Amygdala (tissue), 56 donors: ENCODE measurements at places on chromosomes 11 and 22.

GRCh38 chr11:7672960-7673723, at the start of gene CYB5R2:
TSS of gene CYB5R2 (minus strand) at chr11:7673500. CDS start at chr11:7672825, 675 bp downstream.
- DNase-seq: no peak

GRCh38 chr22:43925433-43926348, 2.1 kb downstream of the PNPLA3 start:
- DNase-seq: no peak

GRCh38 chr11:24181395-24182047, 315.3 kb upstream of the LUZP2 start:
- DNase-seq: no peak

DNA sequence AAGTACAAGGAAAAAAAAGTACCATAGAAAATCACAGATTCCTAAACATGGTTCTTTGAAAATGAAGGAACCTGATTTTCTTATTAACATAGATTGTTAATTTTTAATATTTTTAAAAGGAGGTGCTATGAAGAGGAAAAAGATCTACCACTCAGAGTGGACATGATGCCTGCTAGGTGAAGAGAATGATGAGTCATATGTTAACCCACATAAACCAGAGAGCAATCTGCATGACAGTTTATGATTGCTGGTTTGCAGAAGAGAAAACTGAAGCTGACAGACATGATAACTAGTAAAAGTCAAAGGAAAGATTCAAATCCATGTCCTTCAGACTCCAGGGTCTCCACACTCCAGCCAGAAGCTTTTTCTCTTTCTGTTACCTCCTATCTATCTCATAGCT, 1231.7 kb downstream of the LRRC4C start:
- DNase-seq: no peak

DNA sequence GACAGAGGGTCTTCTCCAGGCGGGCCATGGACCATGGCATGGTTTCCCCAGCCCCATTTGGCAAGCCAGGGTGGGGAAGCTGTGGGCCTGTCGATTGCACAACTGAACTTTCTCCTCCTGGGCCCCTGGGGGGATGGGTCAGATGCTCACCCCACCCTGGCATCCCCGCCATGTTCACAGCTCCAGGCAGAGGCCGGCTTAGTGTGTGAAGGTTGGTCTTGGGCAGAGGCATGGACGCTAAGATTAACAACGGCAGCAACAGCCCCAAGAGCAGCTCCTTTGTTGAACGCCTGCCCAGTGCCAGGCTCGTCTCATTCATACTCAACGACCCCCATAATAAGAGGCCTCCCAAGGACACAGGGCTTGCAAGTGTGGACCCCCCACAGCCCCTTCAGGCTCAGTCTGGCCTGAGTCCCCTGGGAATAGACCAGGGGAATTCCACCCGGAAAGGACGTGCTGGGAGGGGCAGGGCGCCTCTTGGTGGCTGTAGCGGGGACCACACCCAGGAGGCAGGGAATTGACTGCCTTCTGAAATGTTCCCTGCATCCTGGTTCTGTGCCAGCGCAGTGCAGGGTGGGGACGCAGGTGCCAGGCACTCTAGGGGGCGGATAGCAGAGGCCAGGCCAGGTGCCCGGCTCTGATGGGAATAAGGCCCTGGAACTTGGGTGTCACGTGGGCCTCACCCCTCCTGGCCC, 8.3 kb downstream of the TSPO start:
- no peak for DNase-seq

DNA sequence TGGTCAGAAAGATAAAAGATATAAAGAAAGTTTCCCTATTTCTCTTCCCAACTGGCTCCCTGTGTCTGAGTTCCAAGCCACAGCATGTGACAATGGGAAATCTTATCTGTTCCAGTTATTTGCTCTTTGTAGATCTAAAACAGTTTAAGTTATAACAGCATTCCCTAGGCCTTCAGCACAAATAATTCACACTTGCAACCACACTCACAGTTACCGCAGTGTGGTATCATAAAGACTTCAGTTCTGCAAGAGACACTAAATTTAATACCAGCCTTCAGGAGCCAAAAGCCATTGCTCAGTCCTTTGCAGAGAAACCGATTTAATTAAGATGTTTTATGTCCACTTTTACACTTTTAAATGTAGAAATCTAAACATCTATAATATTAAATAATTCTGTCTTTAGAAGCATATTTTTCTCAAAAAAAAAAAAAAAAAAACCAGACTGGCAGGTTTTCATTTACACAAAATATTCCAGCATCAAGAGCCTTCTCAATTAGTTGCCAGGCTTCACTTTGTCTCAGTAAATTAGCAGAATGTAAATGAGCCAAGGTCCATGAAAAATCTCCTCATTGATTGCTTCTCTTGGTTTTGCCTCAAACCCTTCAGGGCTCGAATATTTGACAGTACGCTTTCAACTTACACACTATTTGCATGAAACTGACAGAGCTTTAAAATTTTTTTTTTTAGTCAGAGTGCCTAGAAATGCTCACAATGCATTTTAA, 300.0 kb upstream of the DDI1 start:
- DNase-seq: no peak

GRCh38 chr11:116421529-116422185, 351.1 kb downstream of the BUD13 start:
- no peak for DNase-seq

GRCh38 chr11:46856605-46857343, 10.7 kb upstream of the CKAP5 start:
- no peak for DNase-seq

- no peak for DNase-seq
Measured at GRCh38 chr11:107545101-107545514, 20.4 kb downstream of the ALKBH8 start.

GRCh38 chr11:27380771-27381170, 17.8 kb upstream of the CCDC34 start:
- DNase-seq: no peak

GRCh38 chr11:112558691-112559090, 298.0 kb upstream of the PLET1 start:
- no peak for DNase-seq

DNA sequence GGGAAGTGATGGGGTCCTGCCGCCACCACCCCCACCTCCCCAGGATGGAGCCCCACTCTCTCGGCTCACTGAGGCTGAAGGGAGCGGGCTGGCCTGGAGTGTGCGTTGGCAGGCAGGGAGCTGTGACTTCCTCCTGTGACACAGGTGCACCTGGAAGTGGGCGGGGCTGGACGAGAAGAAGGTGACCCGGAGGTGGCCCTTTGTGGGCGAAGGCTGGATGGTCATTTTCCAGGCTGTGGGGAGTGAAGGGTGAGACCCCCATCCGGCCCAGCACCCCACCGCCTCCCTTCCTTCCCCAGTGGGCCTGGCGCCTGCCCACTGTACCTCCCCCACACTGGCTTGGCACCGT, 15.3 kb downstream of the IL17REL start:
- no peak for DNase-seq

DNA sequence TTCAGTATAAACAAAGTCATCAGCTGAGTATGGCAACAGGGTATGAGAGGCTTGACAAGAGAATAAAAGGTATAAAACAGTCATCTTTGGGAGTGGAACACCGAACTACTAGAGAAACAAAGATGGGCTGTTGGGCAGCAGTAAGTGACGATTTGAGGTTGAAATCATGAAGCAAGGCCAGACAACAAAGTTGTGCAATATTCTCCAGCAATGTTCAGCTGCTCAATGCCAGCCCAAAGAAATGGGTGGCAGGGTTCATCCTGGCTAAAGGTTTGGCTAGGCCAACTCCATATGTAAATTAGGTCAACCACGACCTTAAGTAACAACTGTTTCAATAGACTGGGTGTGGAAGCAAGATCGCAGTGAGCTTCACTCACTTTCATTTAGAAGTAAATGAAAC, 6.2 kb downstream of the APIP start:
- DNase-seq: no peak

DNA sequence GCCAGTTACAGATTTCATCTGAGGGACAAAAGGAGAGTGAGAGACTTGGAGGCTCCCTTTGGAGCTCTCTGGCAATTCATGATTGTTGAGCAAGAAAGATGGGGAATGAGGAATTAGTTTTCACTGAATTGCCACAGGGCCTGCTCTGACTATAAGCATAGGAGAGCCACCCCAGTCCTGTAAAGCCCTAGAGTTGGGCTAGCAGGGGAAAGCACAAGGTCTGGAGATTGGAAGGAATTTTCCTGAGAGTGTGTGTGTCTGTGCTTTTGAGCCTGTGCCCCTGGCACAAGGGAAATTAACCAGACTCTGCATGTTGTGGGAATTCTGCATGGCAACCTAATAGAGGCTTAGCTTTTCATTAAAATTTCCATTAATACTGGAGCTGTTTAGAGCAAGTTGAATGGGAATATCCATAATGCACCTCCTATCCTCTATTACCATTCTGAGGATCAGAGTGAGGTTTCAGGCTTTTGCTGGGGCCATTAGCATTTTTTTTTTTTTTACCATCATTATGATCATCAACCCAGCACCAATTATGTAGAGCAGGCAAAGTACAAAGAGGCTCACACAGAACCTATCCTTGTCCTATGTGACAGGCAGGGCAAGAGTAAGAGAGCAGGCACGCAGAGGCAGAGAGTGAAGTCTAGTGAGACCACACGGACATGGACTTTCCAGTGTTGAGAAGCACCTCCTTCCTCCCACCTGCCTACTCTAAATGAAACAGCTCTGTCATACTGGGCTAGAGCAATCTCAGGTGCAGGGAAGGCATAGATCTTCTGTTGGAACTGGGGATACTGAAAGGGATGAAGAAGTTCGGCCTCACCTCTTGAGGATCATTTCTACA, 308.5 kb downstream of the ST3GAL4 start:
- no peak for DNase-seq

DNA sequence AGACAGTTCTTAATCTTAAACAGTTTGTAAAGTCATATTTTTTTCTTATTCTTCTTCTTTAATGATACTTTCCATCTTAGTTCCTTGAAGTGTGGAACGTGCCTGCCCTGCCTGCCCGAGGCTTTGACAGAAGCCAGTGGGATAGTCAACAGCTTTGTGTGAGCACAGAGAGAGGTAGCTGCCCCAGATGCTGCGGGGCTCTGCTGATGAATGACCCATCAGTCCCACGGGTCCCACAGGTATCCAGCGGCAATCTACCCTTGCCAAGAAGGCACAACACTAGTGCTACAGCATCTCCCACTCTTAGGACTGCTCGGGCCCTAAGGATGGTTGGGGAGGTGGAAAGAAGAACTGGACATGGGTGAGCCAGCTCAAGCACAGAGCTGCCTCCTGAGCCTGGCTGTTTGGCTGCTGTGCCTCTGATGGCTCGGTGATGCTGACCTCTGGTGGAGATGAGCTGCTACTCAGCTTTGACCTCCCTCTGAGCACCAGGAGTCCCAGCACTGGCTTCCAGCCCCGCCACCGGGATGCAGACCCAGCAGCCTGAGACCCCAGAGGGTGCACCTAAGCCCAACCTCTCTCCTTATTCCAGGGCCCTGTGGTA, 11.8 kb upstream of the APLNR start:
- DNase-seq: peak; percentile 23

- DNase-seq: no peak
Measured at GRCh38 chr11:29159552-29160465, 857.0 kb downstream of the KCNA4 start.

- DNase-seq: no peak
Measured at GRCh38 chr11:63608353-63609345, 5.6 kb downstream of the PLAAT3 start.

DNA sequence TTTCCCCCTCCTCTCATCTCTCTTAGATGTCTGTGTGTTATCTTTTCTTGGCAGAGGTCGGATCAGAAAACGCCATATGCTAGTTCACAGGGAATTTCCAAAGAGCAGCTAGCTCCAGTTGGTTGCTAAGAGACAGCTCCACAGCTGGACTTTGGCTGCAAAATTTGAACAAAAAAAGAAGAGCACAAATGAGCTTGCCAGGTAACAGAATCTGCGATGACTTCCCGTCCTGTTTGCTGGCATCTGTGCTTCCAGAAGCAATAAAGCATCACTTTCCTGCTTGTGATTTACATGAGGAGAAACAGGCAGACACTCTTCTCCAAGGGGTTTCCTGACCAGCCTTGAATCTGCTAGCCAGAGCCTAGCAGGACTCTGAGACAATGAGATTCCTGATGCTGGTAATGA, 596.0 kb upstream of the B3GAT1 start:
- DNase-seq: no peak

DNA sequence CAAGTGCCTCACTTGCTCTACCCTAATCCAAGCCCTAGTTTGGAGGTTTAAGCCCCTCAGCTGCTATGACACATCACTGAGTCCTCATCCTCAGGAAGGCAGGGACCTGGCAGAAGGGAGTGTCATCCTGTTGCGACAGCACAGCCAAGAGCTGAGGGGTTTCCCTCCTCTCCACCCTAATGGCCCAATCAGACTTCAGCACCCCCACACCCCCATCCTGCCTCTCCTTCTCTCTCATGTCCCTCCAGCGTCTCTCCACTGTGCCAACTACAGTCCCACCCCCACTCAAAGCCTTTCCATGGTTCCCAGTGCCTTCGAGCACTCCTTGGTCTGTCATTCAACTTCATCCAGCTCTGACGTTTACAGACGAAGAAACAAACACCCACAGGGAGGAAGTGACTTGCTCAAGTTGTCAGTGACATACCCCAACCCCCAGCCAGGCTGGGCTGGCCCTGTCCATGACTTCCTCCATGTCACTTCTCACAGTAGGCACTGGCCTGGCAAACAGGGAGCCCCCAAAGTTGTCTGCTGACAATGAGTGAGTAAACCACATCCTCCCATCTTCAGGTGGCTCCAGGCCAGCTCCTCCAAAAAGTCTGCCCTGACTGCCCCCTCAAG, 15.6 kb downstream of the ARAP1 start:
- DNase-seq: peak; percentile 19

DNA sequence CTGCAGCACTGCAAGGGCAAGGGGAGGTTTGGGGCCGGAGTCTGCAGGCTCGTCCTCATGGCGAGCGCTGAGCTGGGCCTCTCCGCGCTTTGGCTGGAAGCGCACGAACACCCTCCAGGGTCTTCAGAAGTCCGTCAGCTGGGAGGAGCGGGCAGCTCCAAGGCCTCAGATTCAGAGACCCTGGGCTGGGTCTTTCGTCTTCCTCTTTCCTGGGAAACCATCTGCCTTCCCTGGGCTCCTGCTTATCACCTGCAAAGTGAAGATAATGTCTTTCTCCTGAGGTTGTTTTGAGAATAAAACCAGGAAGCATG, 525.6 kb downstream of the BRD1 start:
- no peak for DNase-seq

DNA sequence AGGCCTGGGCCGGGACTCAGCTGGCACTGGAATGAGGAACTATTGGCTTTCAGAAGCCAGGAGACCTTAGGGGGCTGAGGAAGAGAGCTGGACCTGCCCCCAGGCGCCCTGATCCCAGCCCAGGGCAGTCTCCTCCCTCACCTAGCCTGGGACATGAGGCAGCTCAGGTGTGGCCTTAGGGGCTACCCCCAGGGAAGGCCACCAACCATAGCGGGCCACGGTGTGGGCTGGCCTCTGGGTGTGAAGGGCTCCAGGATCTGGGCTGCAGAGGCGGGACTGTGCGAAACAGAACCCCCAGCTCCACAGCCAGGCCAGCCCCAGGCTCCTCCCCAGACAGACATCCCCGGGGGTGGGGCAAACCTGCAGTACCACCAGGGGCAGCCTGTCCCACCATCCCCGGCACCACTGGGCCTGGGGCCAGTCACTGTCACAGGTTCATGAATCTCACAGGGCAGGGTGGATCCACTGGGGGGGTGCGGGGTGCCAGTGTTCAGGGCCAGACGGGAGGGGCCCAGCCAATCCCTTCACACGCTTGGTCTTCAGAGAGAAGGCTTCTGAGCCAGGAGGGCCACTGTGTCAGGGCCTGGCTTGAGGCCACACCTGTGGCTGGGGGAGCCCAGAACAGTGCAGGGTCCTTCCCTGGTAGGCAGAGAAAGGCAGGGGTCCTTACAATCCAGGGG, 3.5 kb downstream of the PLXNB2 start:
- peak; percentile 61 for DNase-seq

GRCh38 chr11:129999407-129999806, 3.2 kb downstream of the PRDM10 start:
- no peak for DNase-seq
